ENCODE measurements at places on chromosomes 4 and X. TPM values are rescaled to one million over a fixed set of nuclear protein-coding genes. Genes with fewer than 3 reads are reported as not detected.

GRCh38 chr4:76897536-76898384 is at the start of gene SOWAHB:
TSS of gene SOWAHB (minus strand) at chr4:76898144. CDS start at chr4:76897849, 295 bp downstream.
- peak; percentile 92 for DNase-seq

DNA sequence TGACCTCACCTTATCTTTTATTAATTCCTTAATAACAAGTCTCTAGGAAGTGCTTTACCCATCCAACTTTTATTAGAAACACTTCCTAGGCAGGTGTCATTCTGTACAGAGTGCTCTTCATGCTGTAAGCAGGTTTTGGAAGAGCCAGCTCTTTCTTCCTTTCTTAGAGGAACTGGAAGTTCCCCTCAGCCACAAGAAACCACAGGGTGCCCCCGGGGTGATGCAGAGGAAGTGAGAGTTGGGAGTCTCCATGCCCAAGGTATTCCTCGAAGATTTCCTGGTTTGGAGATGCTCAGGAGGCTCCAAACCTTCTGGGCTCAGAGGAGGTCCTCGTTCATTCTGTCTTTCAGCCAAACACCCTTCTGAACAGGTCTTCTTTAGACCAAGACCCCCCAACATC is 83.8 kb downstream of the EGF start:
- DNase-seq, result no peak

DNA sequence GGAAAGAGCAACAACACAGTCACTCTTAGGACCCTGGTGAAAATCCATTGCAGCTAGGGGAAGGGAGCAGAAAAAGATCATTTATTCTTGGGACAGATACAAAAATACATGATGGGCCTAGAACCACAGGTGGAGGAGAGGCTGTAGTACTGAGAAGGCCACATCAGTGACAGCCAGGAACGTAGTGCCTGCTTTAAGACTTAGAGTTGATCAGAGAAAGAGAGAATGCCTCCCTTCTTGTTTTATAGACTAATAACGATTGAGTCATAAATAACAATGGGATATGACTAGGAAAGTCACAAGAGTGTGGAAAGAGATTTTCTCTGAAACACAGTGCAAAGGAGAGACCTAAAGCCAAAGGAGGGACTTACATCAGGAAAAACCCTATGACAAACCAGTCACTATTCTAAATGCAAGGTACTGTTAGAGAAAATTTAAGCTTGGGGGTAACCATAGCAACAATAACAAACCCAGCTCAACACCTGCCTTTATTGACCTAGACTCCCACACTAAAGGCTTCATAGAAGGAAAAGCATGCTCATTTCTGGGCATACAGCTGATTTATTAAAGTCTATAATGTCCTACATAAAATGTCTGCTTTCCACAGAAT is 1015.0 kb upstream of the GRID2 start:
- DNase-seq, result no peak

Gene MAGEB2
- total RNA-seq, result not detected
